ENCODE measurements at places on chromosomes 5 and 9.

- peak; percentile 72 for DNase-seq
Observed at GRCh38 chr5:8457187-8458037, 588.5 kb downstream of the MTRR start.

DNA sequence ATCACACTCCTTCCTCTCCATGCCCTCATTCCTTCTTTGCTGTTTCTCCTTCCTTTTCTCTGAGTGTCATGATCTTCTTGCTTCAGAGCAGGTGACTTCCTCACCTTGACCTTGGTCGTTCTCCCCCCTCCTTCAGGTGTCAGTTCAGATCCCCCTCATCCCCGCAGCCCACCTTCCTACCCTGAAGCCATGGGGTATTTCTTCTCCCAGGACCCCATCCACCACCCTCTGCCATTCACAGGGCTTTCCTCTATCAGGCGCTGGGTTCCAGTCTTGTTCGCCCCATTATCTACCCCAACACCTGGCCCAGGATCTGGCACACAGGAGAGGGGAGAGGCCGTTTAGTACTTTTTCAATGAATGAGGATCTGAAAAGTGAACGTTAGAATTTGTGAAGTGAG lies 101.0 kb downstream of the NSG2 start:
- no peak for DNase-seq

GRCh38 chr5:143653766-143654282 lies 158.1 kb upstream of the HMHB1 start:
- DNase-seq: no peak

DNA sequence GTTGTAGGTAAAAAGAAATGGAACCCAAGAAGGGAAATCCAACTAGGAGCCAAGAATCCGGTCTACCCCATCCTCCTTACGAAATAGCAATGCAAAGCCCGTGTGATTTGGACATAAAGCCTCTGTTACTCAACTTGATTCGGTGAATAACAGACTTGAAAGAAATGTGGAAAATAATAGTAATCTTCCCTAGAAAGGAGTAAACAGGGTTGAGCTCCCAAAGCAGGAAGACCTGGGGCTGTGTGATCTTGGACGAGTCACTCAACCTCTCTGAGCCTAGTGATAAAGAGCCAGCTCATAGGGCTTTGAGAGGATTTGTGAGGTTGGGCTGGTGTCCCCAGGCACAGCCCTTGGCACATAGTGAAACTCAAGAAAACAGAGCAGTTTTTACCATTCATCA lies 42.7 kb upstream of the IL17B start:
- no peak for DNase-seq
